ENCODE measurements at places on chromosomes 1 and 21.

DNA sequence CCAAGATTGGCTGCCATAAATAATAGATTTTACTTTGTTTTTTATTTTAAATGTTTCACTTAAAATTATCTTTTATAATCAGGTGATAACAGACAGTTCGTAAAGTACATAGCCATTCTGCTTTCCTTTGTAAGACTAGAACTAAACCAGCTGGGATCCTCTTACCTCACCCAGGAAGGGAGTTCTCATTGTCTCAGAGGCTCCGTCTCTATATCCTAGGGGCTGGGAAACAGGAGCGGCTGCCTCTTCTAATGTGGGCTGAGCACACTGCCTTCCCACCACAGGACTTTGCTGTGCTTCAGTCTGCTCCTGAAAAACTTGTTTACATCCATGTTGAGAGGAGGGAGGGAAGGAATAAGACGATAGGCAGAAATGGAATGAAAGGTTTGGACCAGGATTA, 45.6 kb upstream of the PGD start:
- no peak for DNase-seq

DNA sequence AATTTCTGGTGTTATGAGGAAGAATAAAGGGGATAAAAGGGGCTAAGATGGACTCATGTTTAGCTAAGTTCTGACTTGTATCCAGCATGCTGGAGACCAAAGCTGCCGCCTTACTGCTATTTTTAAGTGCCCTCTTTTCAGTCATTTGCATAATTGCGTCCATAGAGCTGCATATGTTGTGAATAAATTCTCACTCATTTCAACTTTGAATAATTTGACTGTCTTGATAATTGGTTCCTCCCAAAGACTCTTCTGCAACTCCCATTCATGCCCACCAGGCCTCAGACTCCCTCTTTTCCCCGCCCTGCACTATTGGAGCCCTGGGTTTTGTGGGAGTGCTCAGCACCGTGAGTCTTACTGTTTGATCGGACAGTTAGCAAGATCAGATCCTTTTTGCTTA, 45.0 kb downstream of the KIAA0040 start:
- DNase-seq: no peak

- DNase-seq: no peak
These were observed at the start of gene KCNE1 for GRCh38 chr21:34511787-34512455. TSS of gene KCNE1 (minus strand) at chr21:34512210. CDS start at chr21:34449634, 62,576 bp downstream.

DNA sequence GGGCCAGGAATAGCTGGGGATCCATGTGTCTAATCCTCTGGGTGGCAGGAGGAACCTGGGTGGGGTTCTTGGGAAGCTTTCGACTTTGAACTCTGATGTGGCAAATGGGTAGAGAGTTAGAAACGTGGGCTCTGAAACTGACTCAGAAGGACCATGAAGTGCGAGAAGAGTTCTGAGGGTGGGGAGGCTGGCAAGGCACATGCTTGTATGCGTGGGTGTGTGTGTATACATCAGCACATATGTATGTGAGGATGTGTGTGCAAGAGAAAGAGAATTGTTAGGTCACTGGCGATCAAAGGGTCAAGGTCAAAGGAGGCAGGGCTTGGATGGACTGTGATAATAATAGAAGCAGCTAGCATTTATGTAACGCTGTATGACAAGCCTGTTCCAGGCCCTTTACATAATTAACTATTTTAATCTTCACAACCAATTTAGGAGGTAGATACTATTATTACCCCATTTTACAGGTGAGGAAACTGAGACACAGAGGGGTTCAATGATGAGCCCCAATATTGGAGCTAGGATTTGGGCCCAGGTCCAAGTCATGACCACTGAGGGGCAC, 84.5 kb upstream of the POU3F1 start:
- DNase-seq: no peak

Measured in NCI-H1105 (cell line).